Frontal cortex (tissue), 4 donors: ENCODE measurements at places on chromosomes 1 and 21.

- no peak for DNase-seq
These were observed 100.8 kb downstream of the PBX1 start for GRCh38 chr1:164659621-164660411.

DNA sequence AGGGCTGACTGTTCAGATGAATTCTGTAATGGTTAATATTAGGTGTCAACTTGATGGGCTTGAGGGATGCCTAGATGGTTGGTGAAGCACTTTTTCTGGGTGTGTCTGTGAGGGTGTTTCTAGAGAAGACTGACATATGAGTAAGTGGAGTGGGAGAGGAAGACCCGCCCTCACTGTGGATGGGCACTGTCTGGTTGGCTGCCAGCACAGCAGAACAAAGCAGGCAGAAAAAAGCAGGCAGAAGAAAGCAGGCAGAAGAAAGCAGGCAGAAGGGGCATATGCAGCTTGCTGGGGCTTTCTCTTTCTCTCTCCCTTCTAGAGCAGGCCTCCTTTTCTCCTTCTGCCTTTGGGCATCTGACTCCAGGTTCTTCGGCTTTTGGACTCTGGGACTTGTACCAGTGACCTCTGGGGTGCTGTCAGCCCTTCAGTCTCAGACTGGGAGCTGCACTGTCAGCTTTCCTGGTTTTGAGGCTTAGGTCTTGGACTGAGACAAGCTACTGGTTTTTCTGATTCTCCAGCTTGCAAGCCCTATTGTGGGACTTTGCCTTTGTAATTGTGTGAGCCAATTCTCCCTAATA lies 42.9 kb upstream of the CD2 start:
- no peak for DNase-seq

- DNase-seq, result no peak
These were observed 4.2 kb downstream of the AURKAIP1 start for GRCh38 chr1:1370771-1371300.

GRCh38 chr1:226496453-226497015 lies 52.0 kb upstream of the STUM start:
- no peak for DNase-seq

DNA sequence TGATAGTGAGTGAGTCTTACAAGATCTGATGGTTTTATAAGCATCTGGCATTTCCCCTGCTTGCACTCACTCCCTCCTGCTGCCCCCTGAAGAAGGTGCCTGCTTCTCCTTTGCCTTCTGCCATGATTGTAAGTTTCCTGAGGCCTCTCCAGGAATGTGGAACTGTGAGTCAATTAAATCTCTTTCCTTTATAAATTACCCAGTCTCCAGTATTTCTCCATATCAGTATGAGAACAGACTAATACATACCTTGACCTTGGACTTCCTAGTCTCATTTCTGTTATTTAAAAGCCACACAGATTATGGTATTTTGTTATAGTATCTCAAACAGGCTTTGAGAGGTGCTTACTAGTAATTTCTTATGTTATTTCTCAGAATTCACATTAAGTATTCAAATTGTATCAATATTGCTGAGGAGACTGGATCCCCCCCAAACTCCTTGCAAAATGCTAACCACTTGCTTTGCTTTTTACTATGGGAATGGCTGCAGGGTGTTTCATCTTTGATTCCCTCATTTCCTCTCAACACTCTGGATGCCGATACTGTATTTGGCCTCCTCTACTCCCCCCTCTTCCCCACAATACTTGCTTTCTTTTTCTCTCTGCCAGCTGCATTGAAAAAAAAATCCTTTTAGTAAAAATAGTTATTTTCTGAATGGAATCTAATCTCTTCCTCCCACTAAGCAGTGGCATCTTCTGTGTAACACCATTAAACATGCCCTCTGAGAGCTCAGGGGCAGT lies 96.9 kb upstream of the WLS start:
- DNase-seq, result no peak

DNA sequence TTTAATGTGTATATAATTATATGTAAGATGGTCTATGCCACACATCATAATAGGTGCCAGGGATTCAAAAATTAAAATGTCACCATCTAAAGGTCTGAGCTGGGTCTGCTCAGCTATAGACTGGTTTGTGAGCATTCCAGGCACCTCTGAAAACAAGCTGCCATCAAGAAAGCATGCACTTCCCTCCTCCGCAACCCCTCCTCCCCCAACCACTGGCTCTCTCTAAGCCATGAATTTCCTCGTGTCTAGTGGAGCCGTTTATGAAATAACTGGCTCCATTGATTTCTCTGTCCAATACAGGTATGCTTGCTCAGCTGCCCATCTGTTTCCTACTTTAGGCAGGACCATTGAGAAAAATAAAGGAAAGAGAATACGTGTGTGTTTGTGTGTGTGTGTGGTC lies 522.6 kb upstream of the PLXNA2 start:
- no peak for DNase-seq

GRCh38 chr1:226688056-226688748 lies 50.9 kb downstream of the ITPKB start:
- peak; percentile 61 for DNase-seq
